NCI-H1436 treated with DMSO at 0.1 percent for 48 hours (cell line): ENCODE measurements at places on chromosomes 3 and 15.
A peak's percentile ranks its signal among the peaks of the same experiment; 100 is the strongest.

- no peak for DNase-seq
Measured at GRCh38 chr15:86295511-86295910, 215.8 kb downstream of the AGBL1 start.

- DNase-seq: no peak
Measured at GRCh38 chr15:89958107-89958805, 42.9 kb upstream of the ZNF710 start.

DNA sequence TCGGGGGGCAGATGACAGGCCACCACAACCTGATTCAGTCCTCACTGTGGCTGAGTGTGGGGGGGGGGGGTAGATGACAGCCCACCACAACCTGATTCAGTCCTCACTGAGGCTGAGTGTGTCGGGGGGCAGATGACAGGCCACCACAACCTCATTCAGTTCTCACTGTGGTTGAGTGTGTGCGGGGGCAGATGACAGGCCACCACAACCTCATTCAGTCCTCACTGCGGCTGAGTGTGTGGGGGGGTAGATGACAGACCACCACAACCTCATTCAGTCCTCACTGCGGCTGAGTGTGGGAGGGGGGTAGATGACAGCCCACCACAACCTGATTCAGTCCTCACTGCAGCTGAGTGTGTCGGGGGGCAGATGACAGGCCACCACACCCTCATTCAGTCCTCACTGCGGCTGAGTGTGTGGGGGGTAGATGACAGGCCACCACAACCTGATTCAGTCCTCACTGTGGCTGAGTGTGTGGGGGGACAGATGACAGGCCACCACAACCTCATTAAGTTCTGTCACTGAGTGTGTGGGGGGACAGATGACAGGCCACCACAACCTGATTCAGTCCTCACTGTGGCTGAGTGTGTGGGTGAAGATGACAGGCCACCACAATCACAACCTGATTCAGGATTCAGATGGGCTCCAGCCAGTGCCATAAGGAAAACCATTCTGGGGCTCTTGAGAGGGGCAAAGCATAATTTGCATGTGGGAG is 16.9 kb downstream of the ZNF717 start:
- DNase-seq: no peak

DNA sequence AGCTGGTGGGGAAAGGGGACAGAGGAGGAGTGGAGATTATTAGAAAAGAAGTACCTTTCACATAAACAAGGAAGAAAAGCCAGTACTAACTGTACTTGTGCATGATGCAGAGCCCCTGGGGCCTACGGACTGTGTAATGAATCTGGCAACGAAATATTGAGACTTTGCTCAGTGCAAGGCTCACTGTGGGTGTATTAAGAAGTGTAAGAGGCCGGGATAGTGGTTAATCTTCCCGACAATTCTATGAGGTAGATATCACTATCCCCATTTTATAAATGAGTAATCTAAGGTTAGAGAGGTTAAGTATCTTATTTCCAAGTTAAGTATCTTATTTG is 89.5 kb downstream of the WDR76 start:
- no peak for DNase-seq

- no peak for DNase-seq
Measured at GRCh38 chr3:45366290-45366689, 22.1 kb upstream of the LARS2 start.

DNA sequence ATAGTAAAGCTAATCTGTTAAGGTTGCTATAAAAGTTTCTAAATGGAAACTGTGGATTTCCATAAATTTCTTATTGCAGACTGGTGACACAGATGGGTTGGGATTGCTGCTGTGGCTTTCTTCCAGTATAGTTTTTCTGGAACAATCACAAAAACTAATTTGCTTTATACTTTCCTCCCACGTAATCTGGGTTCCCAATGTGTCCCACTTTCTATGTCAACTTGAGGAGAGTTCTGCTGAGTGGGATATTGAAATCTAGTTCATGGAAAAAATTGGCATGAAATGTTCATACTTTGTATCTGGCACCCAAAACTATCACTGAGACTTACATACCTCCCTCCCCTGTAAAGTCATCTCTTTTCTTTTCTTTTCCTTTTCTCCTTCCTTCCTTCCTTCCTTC is 126.8 kb downstream of the TGFBR2 start:
- DNase-seq: no peak

DNA sequence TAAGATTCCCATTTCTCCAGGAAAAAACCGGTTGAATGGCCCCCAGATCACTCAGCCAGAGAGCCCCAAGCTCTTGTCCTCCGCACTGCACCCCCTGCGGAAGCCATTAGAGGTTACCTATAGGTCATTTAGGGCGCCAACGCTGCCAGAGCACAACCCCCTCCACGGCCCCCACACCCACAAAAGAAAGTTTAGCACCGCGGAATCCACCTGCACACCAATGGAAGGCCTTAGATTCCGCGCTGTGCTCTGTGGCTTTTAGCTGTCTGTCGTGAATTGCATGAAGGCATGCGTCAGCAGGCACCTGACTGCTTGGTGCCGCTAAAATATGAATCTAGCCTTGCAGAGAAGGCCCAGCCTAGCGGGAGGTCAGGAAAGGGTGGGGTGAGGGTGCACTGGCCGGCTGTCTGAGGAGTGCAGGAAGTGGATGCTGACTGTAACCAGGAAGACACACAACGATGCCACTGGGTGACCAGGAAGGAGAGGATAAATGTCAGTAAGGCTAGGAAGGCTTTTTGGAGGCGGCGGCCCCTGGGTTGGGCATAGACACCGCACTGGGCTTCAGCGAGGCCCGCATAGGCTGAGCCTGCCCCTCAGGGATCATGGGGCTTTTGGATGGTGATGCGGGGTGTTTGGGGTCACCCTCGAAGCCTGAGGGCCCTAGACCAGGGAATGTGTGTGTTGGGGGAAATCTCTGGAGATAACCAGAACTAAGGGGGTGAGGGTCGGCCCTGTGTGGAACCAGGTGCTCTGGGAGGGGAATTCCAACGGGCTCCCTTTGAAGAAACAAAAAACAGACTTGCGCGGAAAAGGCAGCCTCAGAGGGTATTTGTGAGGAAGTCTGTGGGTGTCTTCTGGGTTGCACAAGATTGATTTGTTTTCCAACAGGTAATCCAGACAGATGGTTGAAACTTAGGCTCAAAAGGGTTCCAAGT is 976 bp upstream of the NUP210 start:
- no peak for DNase-seq

- DNase-seq: no peak
Measured at GRCh38 chr15:75891895-75892294, 11.8 kb upstream of the FBXO22 start.

DNA sequence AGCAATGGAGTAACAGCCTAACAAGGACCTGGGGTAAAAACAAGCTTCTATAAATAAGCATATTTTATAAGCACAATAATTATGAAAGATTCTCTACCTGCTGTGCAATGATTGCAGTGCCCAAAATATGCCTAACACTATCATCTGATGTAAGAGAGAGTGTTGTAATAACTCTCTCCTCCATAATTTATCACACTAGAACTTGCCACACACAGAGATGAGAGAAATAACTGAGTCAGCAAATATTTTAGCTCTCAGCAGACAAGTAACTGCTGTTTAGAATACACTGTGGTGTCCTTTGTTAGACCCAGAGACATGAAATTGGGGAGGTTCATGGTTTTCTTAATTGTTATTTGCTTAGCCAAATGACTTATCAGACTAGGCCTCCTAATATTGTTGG is 105.3 kb upstream of the ACP3 start:
- DNase-seq: no peak

DNA sequence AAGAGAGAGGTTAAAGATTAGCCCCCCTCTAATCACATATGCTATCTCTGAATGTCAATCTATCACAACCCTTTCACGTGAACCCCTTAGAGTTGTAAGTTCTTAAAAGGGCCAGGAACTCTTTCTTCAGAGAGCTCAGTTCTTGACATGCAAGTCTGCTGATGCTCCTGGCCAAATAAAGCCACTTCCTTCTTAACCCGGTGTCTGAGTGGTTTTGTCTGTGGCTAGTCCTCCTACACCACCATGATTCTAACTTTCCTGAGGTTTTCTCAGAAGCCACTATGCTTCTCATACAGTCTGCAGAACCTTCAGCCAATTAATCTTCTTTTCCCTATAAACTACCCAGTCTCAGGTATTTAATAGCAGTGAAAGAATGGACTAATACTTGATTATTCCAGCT is 231.1 kb upstream of the CNTN6 start:
- DNase-seq: no peak

GRCh38 chr15:38075466-38075865 is 141.0 kb downstream of the TMCO5A start:
- no peak for DNase-seq

DNA sequence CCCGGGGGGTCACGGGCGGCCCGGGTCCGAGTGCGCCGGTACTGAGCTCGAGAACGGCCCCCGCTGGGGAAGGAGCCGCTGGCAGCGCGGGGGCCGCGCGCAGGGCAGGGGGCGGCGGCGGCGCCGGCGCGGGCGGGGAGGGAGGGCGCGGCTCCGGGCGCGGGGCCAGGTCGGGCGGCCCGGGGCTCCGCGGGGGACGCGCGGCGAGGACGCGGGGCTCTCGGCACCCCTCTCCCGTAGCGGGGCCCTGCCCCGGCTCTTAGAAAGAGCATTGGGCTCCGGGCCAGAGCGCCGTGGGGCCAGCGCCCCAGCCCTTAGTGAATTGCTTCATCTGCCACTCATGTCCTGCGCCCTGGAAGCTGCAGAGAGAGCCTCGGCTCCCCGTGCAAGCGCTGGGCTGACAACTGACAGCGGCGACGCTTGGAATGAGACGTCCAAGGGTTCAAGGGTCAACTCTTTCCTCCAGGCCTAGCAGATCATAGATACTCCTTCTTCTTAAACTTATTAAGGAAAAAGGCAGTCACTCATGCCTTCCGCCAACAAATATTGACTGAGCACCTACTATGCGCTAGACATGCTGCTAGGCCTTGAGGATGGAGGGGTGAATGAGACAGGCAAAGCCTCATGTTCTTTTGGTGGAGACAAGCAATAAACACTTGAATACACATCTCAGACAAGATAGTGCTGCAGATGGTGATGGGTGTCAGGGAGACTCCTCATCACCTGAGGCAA is 140.8 kb downstream of the SMAD6 start:
- DNase-seq: no peak

- no peak for DNase-seq
Measured at GRCh38 chr15:75662823-75663519, 15.3 kb downstream of the SNX33 start.

DNA sequence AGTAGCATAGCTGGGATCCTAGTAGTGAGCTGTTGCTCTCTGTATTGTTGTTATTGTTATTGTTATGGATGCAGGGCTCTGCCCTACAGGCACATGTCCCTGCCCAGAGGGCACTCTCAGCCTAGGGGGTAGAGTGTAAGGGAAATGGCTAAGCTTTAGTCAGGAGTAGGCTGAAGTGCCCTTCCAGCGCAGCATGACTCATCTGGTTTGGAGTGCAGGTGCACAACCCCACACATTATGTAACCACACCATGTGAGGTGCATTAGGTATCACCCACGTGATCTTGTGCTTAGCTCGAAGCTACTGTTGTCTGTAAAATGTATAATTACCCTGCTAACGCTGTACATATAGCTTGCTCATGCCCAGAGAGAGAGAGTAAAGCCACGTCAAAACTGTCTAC is 48.3 kb upstream of the TIPARP start:
- DNase-seq: peak; percentile 95

GRCh38 chr3:120495809-120496208 is 45.0 kb upstream of the FSTL1 start:
- DNase-seq: no peak

DNA sequence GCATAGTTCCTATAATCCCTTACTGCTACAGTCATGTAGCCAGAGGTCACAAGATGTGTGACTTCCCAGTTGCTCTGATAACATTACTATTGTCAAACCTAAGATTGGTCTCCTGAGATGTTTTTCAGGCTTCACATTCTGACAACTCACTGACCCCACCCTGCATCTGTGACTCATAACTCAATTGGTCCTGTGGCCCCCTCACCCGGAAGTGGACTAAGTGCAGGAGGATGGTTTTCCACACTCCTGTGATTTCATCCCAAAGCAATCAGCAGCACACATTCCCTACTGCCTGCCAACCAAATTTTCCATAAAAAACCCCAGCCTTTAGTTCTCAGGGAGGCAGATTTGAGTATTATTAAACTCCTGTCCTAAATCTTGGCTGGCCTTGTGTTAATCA is 564.9 kb upstream of the ZNF385D start:
- DNase-seq: no peak

- no peak for DNase-seq
Measured at GRCh38 chr15:60800299-60801072, 321.5 kb upstream of the ICE2 start.

GRCh38 chr3:94121161-94121560 is 58.3 kb downstream of the NSUN3 start:
- no peak for DNase-seq

GRCh38 chr15:70974004-70974832 is 81.6 kb downstream of the LRRC49 start:
- DNase-seq: no peak

- no peak for DNase-seq
Measured at GRCh38 chr3:19202303-19202702, 54.0 kb downstream of the KCNH8 start.

DNA sequence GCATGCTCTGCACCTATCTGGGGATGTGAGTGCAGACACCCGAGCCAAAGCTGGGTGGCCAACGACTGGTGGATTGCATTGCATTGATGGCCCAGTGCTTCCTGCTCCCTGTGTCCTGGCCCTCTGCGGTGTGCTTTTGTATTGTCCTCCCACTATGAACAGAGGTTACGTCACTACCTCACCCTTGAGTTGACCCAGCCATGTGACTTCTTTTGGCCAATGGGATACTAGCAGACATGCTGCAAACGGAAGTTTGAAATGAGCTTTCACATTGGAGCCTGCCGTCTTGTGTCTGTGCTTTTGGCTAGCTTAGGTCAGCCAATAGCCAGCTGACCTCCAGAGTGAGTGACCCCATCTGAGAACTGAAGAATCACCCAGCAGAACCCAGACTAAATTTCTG is 15.3 kb upstream of the TBC1D21 start:
- no peak for DNase-seq

- no peak for DNase-seq
Measured at GRCh38 chr15:52101542-52102323, 10.8 kb downstream of the BCL2L10 start.

DNA sequence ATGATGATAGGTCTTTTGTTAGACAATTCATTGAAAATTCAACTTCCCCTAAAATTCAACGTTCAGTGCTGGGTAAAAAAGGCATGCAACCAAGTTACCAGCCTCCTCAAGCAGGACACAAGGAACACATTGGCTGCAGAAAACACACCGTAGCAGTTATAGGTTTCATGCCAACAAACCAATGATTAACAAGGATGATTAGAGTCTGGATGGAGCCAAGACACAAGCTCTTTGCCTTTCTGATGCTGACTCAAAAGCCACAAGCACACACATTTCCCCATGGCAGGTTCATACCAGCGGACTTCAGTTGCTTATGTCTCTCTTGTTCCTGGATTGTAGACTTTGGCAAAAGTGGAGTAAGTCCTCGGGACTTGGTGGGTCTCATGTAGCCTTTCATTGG is 105.8 kb downstream of the DHX30 start:
- no peak for DNase-seq
